ENCODE measurements at places on chromosomes 6 and 20. TPM values are rescaled to one million over a fixed set of nuclear protein-coding genes. Genes with fewer than 3 reads are reported as not detected.

Gene ARHGAP18
- total RNA-seq = 14.6 TPM

- DNase-seq = no peak
These were observed 77.8 kb upstream of the TGM3 start for GRCh38 chr20:2217857-2218539.

Gene PTPRK
- total RNA-seq = 50.2 TPM

Gene DOP1A
- total RNA-seq = 25.8 TPM

DNA sequence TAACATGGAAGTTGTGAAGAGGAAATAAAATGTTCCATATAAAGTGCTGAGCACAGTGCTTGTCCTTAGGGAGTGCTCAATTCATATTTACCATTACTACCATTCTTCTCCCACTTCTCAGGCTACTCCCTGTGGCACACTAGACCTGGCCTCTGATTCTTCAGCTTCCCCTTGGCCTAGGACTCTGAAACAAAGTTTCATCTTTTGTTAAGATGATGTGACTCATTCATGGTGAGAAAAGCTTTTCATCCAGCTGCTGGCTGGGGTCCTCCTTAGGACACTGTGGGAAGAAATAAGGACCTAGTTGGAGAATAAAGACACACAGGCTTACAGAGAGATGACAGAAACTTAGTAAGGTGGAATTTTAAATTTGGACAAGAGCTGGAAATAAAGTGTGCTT, 314.8 kb downstream of the CDC5L start:
- no peak for DNase-seq

DNA sequence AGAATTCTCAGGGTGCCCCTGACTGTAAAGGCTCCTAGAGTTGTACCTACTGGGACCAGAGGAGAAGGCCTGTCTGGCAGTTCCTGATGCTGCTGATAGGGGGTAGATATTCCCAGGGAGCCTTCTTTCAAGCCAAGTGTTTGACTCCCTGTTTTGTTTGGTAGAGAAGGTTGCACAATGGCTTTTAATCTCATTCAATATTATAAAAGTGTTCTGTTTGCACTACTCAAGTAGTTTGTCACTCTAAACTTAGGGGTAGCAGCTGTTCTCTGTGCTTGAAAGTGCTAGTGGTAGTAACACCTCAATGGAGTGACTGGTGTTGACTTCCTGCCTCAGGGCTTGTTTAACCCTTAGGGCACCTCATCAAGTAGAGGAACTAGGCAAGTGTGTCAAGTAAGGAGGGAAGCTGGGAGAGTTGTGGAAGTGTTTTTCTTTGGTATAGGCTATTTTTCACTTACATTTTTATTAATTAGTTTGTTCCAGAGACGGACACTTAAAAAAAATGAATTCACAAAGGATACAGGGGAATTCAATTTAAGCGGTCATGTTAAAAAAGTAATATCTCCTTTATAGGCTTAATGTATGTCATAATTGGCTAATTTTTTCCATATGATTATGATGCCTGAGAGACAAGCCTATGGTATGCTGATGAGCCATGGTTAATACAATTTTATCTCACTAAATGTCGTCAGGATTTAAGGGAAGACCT, 38.1 kb downstream of the BICRAL start:
- no peak for DNase-seq

GRCh38 chr20:19849341-19850197, 91.5 kb downstream of the RIN2 start:
- no peak for DNase-seq

Gene PDE10A
- total RNA-seq = 1.8 TPM

Measured in MCF 10A (cell line).